ENCODE measurements at places on chromosomes 4 and X.

GRCh38 chr4:172813359-172813923 is 355.2 kb upstream of the GALNT7 start:
- DNase-seq = no peak

DNA sequence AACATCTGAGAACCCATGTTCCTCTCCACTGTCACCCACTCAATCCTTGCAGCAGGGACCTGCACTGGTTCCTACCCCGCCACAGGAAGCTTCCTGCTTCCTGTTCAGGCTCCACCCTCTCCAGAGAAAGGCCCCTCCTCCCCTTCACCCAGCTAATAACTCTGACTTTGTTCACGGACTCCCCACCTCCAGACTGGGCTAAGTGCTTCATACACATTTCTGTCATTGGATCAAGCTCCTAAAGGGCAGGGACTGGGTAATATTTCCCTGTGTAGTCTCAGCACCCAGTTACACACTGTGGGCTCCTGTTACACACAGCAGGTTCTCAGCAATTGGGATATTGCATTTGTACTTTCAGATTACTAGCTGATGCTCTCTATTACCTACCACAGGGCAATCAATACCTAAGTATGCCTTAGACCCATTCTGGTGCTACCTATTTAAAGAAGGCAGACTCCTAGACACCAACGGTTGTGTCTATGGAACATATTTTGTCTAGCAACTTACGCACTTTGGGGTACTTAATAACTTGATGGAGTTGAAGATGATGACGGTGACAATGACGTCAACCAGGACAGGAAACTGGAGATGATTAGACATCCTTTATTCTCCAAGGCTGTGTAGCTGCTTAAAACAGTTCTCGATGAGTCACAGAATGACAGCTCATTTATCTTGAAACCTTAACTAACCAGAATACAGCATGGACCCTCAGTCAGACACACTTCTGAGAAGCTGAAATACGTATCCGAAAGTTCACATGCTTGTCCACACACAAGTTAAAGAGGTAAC is 58.1 kb downstream of the MAML3 start:
- DNase-seq = no peak

GRCh38 chrX:154990496-154990895 is 32.0 kb downstream of the F8 start:
- no peak for DNase-seq

DNA sequence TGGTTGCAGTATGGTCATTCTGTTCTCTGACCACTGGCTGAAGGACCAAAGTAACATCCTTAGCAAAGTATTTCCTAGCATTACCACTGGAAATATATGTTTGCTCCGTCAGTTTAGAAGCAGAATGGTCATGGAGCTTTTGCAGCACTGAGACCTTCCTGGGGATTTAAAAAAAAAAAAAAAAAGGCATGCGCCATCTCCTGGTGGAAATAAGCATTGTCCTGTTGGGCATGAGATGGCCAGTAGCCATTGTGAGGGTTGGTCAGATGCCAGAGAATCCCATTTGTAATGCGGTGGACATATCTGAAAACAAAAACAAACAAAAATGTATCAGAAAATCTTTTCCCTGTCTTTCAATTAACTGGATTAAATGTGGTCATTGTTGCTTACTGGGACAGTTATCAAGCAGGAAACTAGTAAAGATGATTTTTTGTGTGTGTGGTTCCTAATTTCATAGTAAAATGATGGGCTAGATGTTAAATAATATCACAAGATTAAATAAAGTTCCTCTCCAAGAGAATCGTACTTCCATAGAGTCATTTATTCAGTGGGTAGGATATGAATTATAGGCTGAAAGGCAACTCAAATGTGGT is 139.6 kb downstream of the SOWAHB start:
- DNase-seq = no peak

GRCh38 chr4:138308356-138308755 is 66.2 kb upstream of the SLC7A11 start:
- peak; percentile 4 for DNase-seq
